ENCODE measurements at places on chromosomes 11 and 22. TPM values are rescaled to one million over a fixed set of nuclear protein-coding genes. Genes with fewer than 3 reads are reported as not detected.

Gene MPEG1
- 1.6 TPM for polyA plus RNA-seq

Gene ADM2
- 0.10 TPM for polyA plus RNA-seq

Gene TMPRSS5
- 0.27 TPM for polyA plus RNA-seq

Gene OR10D3
- not detected for polyA plus RNA-seq

Gene RIN1
- polyA plus RNA-seq = 0.38 TPM

Gene SORL1
- 60.8 TPM for polyA plus RNA-seq

Gene KRTAP5-1
- not detected for polyA plus RNA-seq

Gene FOLR3
- not detected for polyA plus RNA-seq

Gene EFCAB6
- 0.31 TPM for polyA plus RNA-seq

DNA sequence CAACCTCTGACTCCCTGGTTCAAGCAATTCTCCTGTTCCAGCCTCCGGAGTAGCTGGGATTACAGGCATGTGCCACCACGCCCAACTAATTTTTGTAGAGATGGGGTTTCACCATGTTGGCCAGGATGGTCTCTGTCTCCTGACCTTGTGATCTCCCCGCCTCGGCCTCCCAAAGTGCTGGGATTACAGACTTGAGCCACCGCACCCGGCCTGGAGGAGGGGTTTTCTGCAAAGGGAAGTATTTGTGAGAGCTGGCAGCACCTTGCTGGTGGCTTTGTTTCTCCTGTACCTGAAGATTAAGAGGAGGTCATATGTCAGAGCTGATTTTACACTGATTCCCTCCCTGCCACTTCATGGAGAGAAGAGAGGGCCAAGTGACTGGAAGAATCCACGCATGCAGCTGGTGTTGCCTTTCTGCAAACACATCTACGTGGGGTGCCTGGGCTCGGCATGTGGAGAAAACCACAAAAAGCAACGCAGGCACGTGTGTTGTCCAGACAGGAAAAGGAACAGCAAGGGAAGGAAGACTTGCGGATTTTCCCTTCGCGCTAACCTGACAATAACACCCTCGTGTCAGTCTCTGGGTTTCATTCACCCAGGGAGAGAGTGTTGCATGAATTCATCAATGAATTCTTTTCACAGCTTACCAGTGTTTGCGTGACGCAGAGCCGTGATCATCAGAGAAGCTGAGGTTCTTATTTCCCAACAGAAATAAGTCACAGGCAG lies 61.9 kb downstream of the TSPAN18 start:
- DNase-seq = no peak

GRCh38 chr11:2881981-2882375 lies 3.6 kb downstream of the CDKN1C start:
- no peak for DNase-seq

DNA sequence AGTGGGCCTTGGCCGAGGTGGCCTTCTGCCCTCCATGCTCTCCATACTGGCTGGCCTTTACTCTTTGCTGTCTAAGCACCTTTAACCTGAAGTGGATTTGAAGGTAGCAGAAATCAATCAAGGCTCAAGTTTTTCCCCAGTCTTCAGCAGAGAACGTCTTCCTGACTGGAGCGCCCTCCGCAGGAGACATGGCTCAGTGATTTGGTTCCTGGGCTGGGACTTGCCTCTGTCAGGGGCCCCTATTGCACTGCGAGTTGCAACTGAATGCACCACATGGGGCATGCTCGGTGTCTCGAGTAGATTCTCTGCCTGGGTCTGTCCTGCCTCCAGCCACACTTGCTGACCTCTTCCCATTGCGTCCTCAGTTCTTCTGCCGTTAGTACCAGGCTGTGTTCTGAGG lies 79.6 kb downstream of the BMAL1 start:
- no peak for DNase-seq

DNA sequence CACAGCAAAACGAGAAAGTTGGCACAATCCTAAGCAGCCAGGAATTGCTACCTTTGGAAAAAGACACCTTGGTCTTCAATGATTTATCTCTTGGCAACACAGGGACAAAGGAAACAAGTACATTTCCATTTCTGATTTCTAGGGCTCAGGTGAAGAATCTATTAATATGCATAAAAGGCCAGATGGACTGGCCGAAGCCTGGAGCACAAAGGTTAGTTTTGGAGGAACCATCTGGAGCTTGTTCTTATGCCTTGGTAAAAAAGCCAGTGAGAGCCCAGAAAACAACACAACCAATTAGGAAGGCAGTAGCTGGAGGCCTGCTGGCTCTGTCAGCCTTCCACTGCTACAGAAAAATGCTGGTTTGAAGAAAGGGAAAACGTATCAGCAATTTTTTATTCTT lies 713.5 kb upstream of the API5 start:
- no peak for DNase-seq

DNA sequence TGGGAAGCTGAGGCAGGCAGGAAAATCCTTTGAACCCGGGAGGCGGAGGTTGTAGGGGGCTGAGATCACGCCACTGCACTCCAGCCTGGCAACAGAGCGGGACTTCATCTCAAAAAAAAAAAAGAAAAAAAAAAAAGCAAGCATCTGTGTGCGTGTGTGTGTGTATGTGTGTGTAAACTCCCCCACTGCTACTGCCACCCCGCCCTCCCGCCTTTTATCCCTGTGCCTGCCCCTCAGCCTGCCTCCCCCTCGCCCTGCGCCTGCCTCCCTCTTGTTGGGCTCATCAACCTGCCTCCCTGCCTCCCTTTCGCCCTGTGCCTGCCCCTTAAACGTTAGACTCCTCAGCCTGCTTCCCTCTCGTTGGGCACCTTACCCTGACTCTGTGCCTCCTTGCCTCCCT lies 18.0 kb downstream of the TMEM258 start:
- no peak for DNase-seq

DNA sequence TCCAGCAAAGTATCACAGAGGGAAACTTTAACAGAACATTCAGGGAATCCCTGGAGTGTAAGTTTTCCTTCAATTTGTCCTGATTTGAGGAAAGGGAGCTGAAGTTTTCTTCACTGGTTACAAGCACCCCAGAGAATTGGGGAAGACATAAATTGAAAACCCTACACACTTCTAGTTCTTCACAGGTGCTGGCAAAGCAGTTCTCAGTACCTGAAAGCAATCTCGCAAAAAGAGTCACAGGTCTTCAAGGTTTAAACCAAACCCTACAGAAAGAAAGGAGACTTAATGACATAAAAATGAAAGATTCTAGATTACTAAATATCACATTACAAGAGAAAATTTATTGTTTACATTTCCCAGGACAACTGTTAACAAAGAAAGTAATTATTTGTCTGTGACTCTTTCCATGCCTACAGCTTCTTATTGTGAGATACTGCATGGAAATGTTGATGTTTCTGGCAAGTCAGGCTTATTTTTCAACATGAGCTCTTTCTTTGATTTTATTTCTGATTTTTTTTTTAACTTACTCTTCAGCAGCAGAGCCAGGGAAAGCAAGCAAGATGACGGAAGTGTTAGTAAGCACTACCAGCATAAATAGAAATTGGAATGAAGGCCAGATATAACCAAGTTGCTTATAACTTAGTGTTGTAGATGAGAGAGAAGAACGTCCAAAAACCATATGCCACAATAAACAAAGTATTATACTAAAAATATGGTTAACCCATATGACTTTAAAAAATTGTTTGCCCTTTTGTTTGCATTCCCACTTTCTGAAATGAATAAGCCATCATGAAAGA lies 44.1 kb downstream of the FANCF start:
- no peak for DNase-seq

GRCh38 chr11:19698493-19699292 lies 13.9 kb upstream of the NAV2 start:
- DNase-seq = no peak

GRCh38 chr11:57475191-57475590 lies 14.9 kb downstream of the RTN4RL2 start:
- DNase-seq = no peak

DNA sequence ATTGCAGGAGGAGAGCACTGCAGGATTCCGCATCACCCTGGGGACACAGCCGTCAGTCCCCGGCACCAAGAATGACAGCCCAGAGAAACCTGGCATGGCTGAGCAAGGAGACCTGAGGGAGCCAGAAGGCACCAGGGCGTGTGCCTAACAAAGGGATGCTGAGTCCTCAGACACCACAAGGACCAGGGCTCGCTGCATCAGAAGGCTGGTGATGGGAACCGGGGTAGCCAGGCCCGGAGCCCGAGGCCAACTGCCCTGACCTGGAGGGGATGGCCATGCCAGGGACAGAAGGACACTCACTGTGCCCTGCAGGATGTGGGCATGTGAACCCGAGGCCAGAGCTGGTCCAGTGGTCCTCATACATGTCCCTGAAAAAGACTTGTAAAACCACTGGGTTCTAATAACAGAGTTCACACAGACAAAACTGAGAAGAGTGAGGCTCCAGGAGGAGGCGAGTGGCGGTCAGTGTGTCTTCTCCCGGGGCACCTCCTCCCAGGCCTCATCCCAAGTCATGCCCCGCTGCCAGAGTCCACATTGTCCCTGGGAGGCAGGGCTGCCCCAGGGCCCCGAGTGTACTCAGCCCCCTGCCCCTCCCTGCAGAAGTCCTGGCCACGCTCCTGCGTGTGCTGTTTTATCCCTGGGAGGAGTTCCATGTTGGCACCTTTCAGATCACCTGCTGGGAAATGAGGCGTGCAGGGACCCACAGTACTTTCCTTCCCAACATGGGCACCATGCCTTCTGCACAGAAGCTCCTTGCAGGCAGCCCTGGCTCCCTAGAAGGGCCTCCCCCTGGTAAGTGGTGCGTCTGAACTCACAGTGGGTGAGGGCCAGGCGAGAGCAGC lies 42.5 kb downstream of the TBX1 start:
- no peak for DNase-seq

DNA sequence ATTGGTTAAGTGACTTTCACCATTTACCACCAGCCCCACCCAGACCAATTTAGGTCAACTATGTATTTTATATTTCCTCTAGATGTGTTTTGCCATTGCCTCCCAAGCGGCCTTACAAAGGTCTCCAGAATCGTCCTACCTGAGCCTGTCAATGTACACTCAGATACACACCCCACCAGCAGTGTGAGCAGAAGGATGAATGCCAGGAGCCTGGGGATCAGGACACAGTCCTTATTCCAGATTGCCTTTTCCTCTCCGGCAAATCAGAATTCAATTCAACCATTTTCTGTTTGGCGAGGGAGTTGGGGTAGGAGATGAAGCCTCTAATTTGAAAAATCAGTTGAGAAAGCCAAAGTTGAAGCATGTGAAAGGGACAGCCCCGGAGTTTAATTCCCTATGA lies 35.4 kb upstream of the CRTAM start:
- no peak for DNase-seq

- no peak for DNase-seq
These were observed 8.0 kb downstream of the NUMA1 start for GRCh38 chr11:72072348-72072747.

DNA sequence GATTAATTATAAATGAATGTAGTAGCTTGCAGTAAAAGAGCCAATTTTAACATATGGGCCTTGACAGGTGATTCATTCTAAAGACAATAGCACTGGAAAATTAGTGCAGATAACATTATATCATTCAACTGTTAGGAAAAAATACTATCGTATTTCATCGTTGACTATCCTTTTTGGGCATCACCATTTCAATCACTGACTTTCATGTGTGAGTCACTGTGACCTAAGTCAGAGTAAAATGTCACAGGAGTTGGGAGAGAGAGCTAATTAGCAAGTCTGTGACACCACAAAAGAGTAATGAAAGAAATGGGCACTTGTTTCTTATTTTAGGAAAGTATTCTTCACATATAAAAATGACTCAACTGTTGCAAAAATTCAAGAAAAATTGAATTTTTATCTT lies 253.8 kb upstream of the CNTN5 start:
- DNase-seq = no peak

- no peak for DNase-seq
These were observed 21.3 kb upstream of the MTNR1B start for GRCh38 chr11:92948116-92948515.

- DNase-seq = no peak
These were observed 1.6 kb downstream of the CADM1 start for GRCh38 chr11:115502636-115503082.

GRCh38 chr11:74322667-74323066 lies 11.2 kb upstream of the P4HA3 start:
- DNase-seq = no peak

DNA sequence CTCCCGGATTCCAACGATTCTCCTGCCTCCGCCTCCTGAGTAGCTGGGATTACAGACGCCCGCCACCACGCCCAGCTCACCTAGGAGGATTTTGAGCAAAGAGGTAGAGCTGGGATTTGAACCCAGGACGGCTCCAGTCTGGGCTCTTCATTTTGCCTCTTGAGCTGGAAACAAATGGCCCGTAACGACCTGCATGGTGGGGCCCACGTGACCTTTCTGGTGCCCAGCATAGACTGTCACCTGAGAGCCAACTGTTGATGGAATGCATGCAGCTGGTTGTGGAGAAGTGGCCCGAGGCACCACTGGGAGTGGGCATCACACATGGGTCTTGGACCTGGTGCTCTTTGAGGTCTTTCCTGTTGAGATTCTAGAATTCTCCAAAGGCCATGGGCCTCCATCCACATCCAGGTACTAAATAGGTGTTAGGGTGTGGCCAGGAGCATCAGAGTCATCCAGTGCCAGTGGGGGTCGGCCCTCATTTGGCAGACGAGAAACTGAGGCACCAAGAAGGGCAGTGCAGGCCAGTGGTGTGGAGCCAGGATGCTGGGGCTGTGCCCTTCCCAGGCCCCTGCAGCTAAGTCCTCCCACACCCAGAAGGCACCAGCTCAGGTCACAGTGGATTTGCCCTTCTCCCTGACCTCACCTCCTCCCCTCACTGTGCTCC lies 3.9 kb downstream of the ATF4 start:
- DNase-seq = no peak

DNA sequence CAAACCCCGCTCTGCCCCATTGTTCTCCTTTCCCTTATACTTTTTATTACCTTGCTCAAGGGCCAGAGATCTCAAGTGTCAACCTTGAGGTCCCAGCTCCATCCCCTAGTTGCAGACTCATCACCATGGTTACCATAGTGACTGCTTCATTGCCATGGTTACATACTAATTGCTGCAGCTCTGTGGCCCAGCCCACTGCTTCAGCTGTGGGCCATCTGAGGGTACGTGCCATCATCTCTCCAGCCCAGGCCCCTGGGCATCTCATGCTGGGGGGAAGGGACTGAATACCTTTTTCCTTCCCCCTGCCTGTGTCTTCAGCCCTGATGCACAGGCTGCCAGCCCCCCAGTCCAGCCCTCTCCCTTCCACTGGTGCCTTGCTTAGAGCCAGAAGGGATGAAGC lies 22.2 kb downstream of the TREH start:
- no peak for DNase-seq

DNA sequence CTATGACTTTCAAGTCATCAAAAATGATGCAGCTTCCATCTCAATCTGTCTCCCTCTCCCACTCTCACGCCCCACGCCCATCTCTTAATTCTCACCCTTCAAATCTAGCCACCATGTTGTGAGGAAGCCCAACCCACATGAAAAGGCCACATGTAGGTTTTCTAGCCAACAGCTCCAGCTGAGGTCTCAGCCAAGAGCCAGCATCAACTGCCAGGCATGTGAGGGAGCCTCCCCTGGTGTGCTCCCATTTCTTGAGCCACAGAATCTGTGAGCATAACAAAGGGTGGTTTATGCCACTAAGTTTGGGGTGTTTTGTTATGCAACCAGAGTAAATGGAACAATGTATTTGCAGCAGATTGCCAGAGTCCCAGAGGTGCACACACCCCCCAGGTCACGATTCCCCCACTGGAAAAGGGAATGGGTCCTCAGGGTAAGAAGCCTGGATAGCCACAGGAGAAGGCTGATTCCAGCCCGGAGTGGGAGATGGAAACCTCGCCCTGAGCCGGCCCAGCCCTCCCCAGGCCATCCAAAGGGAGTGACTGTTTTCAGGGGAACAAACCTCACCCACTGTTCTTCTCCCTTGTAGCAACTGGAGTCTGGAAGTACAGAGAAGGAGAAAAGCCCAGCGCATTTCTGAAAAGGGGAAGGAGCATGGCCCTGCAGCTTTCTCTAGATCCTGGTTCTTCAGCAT lies 20.0 kb upstream of the LINC01488 start:
- DNase-seq = no peak

- no peak for DNase-seq
These were observed 2.7 kb upstream of the DPP3 start for GRCh38 chr11:66477263-66478201.
